AG08396 (cell line): ENCODE measurements at places on chromosomes 1 and 21.

GRCh38 chr1:161258439-161259344 is at the start of gene PCP4L1:
Gene PCP4L1 (plus strand): TSS chr1:161258745. CDS start chr1:161258975, 230 bp downstream.
- DNase-seq = peak; percentile 72

DNA sequence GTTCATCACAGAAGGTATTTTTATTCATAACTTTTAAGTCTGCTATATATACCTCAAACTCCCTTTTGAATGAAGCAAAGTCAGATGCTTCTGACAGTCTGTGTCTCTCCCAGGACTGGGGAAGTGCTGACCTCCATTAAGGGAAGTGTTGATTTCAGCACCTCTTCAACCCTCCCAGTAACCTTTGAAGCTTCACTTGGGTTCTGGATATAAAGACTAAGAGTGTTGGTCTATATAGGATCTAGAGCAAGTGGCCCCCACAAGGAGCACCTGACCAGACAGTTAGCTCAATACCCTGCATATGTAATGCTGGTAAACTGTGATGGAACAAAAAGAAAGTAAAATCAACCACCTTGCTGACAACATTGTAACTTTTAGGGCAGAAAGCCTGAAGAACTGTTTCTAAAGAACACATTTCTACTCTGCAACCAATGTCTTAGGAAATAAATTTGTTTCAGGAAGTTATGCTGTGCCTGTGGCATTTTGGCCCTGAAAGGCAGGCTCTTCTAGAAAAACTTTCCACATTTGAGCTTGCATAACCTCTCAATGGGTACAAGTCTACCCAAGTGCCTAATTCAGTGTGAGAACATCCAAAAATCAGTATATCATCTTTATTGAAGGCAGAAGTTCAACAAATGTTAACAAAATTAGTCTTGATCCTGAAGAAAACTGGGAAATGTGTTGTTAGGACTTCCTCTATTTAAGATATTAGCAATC is 865 bp upstream of the PTPN22 start:
- DNase-seq = no peak

DNA sequence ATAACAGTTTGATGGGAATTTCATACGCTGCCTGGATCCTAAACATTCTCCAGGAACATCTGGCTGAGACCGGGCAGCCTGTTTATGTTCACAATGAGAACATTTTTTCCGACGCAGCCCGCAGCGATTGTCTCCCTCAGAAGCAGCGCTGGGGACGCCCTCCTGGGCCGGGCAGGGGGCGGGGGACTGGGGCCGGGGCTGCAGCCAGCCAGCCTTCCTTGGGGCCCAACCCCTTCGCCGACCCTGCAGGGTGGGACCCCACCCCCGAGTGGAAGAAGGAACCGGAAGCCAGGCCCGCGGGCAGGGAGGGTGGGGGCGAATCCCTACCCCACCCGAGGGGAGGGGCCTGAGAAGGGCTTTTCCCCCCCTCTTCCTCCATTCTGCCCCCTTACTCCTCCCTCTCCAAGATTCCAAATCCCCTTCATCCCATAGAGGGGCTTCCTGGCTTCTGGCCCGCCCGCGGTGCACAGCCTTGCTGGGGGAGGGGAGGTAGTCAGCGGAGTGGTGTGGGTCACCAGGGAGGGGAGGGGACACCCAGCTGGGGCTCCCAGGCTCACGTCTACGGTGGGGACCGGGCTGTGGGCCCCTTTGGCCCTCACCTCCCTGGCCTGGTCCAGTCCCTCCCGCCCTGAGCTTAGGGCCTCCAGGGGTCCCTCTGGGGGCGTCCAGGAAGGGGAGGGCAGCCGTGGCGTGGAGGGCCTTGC is 60.6 kb downstream of the WNT9A start:
- DNase-seq = peak; percentile 79

- DNase-seq = no peak
Observed at GRCh38 chr21:46397993-46398392, 60.7 kb upstream of the DIP2A start.

DNA sequence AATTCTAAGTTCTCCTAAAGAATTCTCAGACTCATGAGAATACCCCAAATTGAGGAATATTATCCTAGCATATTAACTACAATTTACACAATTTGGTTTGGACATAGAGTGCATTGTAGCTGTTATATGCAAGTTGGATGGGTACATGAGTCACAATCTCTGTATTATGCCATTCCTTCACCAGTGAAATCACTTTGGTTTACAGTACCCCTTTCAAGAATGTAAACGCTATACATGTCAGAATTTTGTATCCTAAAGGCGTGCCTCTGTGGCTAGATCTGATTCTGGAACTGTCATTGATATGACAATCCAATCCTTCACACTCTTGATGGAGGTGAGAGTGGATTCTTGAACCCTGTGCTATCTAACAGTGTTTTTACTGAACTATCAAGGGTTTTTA is 6.7 kb upstream of the IL10RB start:
- peak; percentile 26 for DNase-seq

- no peak for DNase-seq
Observed at GRCh38 chr1:66770694-66771093, 18.4 kb downstream of the DYNLT5 start.

- no peak for DNase-seq
Observed at GRCh38 chr1:113652771-113653170, 106.5 kb downstream of the PHTF1 start.

GRCh38 chr1:61221642-61222041 is 139.3 kb downstream of the NFIA start:
- no peak for DNase-seq

GRCh38 chr1:159081626-159082025 is 5.1 kb upstream of the AIM2 start:
- no peak for DNase-seq

- DNase-seq = no peak
Observed at GRCh38 chr1:44783697-44784093, 4.3 kb downstream of the BEST4 start.

DNA sequence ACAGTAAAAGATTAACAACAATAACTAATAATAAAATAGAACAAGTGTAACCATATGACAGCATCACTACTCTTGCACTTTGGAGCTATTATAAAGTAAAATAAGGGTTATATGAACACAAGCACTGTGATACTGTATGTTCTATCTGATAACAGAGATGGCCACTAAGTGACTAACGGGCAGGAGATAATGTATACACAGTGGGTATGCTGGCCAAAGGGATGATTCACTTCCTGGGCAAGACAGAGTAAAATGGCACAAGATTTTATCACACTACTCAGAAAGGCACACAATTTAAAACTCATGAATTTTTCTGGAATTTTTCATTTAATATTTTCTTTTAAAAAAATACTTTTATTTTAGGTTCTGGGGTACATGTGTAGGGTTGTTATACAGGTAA is 12.3 kb downstream of the SLC9C2 start:
- DNase-seq = no peak

DNA sequence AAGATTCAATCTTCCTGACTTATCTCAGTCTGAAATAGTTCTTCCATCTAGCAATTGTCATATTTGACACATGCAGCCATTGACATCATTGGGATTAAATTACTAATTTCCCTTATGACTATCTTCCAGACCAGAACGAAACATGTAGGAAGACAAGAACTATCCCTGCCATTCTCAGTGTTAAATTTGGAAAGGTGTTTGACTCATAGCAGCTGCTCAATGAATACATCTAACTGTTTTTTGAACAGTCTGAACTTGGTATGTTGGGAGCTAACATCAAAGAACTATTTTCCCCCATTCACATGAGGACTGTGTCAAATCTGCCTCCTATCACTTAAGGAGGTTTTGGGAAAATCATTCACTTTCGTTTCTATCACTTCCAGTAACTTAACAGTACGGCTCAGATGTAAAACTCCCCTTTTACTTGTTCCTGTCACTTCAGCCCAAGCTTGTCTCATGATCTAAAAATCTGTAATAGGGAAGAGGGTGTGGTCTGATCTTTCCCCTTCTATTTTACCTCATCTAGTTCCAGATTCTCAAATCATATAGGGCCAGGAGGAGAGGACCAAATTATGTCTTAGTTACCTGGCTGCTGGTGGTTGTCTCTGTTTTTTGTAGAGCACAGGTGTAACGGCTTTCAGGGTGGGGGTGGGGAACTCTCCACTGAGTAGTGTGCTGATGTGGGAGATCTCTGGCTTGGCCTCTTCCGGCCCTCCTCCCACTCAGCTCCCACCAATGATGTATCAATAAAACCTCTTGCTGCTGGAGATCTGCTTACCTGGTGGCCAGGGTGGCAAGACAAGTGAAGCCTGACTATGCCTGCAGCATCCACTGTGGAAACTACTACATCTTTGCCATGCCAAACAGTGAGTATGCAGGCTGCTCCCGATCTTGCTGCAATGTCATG is 26.2 kb upstream of the SLAMF1 start:
- DNase-seq = no peak

DNA sequence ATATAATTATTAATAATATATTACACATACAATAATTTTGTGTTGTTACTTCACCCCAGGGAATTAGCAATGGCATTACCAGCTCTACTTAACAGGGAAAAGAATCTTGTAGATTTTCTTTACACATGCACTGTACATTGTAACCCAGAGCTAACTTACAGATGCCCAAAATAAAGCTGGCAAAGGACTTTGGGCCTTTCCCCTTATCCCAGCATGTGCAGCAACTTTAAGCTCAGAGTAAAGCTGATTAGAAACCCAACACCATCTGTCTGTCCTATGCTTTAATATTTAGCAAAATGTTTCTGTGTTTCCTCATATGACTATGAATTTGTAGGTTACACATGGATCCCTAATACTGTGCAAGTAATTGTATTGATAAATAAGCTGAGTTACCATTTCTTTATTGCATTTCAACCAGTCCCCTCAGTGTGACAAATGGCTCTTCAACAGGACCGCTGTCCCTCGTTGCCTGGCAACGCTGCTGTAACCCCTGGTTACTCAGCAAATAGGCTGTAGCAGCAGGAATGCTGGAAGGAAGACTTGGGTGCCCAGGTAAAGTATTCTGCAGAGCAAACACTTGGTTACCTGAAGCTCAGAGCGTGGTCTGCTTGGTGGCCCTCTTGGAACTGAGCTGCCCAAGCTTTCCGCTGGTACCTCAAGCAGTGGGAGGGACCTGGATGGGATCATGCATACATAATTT is at the start of gene USH2A:
Gene USH2A, minus strand, starts transcription at position 628 of the 700 bp plus-strand sequence. CDS start 1,112 bp downstream, outside the sequence.
- DNase-seq = no peak

DNA sequence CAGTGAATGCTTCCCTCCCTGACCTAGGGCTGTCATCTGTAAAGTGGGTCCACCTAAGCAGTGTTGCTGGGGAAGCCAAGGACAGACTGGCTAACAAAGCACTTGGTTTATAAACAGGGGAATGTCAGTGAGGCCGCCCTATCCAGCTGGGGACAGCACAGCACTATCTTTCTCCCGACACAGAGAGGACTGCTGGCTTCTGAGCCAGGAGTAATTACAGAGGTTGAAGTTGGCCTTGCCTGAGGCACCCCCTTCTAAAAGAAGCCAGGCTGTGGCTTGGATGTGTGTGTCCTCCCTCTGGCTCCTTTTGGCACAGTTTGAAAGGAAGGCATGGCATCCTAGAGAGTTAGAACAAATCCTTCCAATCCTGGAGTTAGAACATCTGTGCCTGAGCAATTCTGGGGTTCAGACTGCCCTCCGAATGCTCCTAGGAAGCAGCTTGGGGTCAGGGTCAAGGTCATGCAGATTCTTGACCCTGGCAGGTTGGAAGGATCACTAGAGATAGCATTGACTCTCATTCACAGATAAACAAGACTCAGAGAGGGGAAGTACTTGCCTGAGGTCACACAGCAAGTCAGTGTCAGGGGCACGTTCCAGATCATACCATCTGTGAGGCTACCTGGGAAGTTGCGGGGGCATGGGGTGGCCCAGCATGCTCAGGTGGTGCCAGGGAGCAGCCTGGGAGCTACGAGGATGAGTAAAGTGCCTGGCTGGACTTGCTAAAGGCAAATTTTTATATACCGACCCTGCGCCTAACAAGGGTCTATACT is 1.3 kb upstream of the LDLRAP1 start:
- DNase-seq = no peak

DNA sequence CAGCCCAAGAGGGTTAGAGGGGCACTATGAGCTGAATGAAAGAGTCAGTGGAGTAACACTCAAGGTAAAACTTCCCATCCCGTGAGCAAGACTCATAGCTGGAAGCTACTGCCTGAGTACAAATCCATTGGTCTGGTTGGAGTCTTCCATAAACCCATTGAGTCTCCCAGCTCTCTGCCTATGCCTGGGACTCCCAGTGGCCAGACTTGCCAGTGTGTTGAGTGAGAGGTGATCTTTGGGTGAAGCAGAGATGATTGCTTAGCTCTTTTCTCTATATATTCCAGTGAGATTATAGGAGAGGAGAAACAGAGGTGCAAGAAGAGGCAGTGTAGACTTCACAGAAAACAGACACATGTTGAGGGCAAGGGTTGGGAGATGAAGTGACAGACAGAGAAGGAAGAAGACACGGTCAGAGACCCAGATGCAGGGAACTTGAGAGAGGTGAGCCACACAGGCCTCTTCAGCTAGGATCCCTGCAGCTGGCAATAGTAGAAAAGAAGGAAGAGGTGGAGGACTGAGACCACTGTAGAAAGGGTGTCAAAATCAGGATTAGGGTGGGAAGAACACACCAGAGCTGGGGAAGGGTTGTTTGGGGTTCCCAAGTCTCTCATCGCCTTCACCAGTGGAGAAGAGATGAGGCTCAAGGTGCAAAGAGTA is 3.7 kb downstream of the FOXD2 start:
- DNase-seq = no peak

- no peak for DNase-seq
Observed at GRCh38 chr21:42202321-42202720, 16.6 kb upstream of the ABCG1 start.
